T1000 (cell line): ENCODE measurements at places on chromosomes 5 and 9.

DNA sequence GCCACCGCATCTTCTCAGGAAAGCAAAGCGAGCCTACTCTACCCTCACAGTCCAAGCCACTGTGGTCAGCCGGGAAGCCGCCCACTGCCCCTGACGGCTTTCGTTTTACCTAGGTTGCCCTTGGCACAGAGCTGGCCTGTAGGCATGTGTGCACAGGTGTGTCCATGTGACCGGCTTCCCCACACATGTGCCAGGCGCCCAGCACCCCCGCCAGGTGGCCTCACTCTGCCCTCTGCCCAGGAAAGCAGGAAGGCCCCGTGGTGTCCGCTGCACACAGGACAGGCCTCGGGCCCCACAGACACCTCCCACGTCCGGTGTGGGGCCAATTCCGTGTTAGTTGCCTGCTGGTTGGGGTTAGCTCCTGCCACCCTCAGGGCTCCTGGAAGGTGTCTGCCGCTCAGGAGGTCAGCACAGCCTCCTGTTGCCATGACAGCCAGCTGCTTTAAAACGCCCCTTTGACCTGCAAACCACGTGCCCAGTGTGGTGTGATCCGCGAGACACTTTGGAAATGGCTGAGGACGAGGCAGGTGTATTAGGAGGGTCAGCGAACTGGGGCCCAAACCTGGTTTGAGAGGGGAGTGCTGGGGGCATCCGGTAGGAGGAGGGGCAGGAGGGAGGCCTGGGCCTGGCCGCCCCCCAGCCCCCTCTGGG lies 28.7 kb downstream of the TPPP start:
- DNase-seq: no peak

DNA sequence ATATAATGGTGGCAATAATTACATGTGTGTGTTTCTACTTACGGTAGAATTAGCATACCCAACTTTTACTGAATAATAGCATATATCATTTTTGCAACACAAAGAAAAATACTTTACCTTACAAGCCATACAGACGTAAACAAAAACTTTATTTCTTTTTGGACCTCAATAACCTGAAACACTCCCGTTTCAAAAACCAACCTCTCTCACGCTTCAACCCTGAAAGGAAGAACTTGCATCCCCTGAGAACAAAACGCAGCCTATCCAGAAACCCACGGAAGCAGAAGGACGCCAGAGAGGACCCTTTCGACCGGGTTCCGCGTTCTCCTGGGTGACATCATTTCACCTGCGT lies at the start of gene RNF38:
RNF38 (minus strand) TSS at position 290 of the 352 bp plus-strand sequence; CDS start at position 129, 161 bp downstream.
- no peak for DNase-seq

DNA sequence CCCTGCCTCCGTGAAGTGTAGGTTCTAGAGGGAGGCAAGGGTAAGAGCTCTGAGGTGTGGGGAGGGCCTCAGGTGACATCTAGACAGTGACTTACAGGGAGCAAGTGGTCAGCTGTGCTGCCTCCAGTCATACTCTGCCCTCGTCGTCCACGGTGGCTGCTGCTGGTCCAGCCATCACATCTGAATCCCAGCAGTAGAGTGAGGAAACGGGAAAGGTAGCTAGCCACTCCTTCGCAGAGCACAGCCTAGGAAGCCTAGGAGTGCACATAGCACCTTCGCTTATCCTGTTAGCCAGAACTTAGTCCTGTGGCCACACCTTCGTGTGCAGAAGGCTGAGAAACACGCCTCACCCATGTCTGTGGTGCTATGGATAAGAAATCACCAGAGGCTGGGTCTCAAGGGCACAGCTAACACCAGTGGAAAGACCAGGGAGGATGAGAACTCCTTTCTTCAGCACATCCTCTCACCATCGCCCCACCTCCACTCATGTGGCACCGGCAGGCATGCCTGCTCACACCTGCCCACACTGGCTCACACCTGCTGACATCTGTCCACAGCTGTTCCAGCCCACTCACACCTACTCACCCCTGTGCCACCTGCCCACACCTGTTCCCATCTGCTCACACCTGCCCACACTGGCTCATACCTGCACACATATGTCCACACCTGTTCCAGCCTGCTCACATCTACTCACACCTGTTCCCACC lies 44.5 kb upstream of the SLC6A19 start:
- no peak for DNase-seq

DNA sequence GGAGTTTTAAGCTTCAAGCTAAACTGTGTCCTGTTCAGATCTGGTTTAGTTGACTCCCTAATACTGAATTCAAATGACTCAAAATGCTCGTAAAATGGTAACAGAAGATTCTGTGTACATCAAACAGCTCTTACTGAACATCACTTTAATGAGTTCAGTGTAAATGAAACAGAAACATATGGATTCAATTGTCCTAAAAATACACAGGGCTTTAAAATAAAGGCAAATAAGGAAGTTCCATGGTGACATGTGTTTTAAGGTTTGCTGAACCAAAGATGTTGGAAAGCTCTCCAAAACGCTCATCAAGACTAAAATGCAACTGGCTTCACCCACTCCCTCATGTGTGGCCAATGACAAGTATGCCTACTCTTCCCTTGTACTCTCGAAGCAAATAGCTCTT lies 340.0 kb upstream of the PIK3R1 start:
- DNase-seq: no peak

GRCh38 chr9:100602342-100602801 lies 24.5 kb downstream of the CAVIN4 start:
- DNase-seq: no peak

- DNase-seq: no peak
Observed at GRCh38 chr9:92664394-92665152, 5.4 kb downstream of the IPPK start.

DNA sequence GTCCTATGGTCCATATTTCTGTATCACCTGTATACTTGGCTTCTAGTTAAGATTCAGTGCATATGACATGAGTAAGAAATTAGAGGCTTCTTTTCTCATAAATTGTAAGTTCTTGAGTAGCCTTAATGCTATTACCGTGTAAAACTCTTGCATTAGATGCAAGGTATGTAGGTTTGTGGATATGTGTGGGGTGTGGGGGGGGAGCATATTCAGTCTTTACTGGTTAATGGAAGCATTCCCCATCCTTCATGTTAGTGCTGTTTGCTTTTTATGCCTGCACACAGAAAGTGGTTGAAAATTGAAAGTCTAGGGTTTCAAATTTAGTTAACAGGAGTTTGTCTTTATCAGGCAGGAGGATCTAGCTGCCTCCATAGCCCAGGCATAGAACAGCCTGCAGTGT lies 16.1 kb downstream of the RAI14 start:
- DNase-seq: no peak

DNA sequence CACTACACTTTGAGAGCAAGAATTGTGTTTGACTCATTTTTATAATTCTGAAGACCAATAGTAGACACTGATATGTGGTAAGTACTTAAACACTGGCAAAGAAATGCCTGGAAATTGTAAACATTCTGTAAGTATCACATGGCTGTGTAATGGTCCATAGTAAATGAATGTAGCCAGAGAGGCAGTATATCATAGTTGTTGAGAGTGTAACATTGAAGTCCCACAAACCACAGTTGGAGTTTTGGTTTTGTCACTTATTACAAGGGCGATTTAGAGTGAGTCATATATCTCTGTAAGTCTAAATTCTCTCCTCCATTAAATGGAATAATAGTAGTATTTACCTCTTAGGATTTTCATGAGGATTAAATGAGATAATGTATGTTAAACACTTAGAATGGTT lies 181.1 kb upstream of the MEF2C start:
- no peak for DNase-seq

- DNase-seq: no peak
Observed at GRCh38 chr9:16484744-16485143, 385.7 kb downstream of the BNC2 start.

GRCh38 chr5:150045549-150045948 lies 40.8 kb downstream of the CSF1R start:
- DNase-seq: no peak

- no peak for DNase-seq
Observed at GRCh38 chr9:93391898-93392297, 59.6 kb upstream of the FAM120A start.

DNA sequence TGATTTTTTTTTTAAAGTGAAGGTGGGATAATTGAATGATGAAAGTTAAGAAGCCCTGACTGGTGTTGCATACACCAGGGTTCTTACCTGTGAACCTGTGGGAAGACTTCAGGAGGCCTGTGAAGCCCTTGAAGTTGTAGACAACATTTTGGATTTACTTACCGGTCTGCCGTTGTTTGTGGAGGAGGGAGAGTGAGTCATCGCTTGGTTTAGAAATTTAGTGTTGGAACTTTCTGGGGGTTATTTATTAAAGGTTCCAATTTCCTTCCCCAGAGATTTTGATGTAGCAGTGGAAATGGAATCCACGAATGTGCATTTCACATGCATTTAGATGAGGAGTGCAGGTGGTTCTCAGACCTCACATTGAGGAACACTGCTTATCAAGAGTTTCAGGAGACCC lies 49.6 kb downstream of the ARHGAP26 start:
- DNase-seq: no peak

GRCh38 chr9:42388146-42388690 lies 204.8 kb downstream of the SPATA31A6 start:
- no peak for DNase-seq

GRCh38 chr9:136673975-136674785 lies 11.5 kb downstream of the EGFL7 start:
- no peak for DNase-seq

GRCh38 chr5:80185095-80185494 lies 70.8 kb downstream of the SERINC5 start:
- DNase-seq: no peak

DNA sequence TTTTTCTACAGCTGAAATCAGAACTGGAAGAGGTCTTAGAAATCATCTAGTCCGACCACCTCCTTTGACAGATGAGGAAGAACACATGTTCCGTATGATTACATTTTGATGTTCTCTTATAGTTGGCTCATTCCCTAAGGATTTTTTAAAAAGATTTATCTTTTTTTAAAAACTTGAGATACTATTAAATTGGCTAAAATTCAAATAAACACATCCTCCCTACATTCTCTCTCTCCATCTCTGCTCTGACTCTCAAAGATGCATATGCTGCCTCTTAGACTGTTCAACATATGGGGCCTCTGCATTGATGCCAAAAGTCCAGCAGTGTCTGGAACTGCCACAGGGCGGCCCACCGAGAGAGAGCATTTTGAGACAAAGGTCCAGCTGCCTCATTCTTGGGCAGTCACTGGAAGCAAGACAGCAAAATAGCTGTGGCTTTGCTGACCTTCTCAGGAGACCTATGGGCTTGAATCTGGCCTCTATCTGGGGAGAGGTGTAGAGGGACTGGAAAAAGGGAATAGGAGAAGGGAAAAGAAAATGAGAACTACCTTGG lies 12.8 kb upstream of the TSSK1B start:
- no peak for DNase-seq

- DNase-seq: no peak
Observed at GRCh38 chr5:10987925-10988504, 227.0 kb upstream of the DAP start.

DNA sequence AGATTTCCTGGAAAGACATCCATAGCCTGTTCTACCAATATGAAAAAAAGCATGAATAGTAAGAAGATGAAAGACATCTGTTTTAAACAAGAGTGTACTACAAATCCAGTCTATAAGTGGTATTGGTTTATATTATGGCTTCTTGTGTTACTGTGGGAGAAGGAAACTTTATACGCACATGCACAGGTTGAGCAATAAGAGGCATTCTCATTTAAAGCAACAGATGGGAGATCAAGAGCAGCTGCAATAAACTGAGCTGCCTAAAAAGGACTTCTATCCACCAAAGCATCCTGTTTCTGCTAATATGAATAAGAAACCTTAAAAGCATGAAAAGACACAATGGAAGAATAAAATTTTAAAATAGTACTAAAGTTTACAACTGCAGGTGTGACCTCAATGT lies 8.6 kb upstream of the PCDHB1 start:
- no peak for DNase-seq

GRCh38 chr9:134214766-134215419 lies 50.5 kb upstream of the RNU6ATAC start:
- DNase-seq: no peak

DNA sequence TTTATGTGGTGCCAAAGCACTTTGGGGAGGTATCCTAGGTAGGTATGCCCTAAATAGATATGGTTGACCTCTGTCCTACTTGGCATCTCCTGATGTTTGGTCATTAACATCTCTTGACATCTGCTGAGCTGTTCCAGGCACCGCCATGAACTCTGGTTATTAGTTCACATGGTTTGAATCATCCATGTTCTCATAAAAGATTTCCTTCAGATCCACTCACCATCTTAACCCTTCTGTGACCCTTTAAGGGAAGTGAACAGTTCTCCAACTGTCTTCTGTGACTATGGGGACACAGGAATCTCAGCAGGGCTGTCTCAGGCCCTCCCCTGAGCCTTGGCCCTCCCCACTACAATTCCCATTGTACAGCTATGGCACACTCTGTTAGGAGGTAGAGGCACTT lies 167.7 kb downstream of the CDH6 start:
- peak; percentile 44 for DNase-seq

DNA sequence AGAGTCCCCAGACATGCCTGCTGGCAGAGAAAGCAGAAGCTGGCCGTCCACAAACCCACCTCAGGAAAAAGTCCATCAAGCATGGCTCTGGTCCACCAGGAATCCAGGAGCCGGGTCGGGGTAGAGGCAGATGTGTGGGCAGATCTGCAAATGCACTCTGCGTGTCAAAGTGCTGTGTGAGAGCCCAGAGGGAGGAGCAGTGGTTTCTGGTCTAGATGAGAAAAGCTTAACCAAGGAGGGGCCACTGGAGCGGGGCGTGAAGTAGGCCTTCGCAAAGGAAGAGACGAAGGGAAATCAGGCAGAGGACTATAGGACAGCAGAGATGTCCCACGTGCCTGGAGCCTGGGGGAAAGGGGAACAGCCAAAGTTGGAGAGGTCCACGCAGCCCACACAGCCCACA lies 40.0 kb downstream of the TTLL11 start:
- DNase-seq: no peak

GRCh38 chr9:115593587-115594091 lies 475.7 kb upstream of the TNC start:
- peak; percentile 14 for DNase-seq

DNA sequence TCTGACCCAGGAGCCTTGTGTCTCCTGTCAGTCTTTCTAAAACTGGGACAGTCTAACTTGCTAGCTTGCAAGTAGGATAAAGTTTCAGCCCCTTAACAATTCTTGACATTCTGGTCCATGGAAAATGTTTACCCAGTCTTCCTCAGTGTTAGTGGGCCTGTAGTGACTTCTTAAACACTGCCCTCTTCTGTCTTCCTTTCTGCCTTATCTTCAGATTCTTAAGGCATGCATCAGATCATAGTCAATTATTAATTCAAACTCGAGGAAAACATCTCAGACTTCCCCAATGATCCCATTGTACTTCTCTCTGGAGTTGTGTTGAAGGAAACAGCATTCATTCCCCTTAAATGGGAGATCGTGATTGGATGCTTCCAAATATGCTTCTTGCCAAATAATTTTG lies 1199.8 kb downstream of the DTWD2 start:
- no peak for DNase-seq
